ENCODE measurements at places on chromosomes 11 and 22.

DNA sequence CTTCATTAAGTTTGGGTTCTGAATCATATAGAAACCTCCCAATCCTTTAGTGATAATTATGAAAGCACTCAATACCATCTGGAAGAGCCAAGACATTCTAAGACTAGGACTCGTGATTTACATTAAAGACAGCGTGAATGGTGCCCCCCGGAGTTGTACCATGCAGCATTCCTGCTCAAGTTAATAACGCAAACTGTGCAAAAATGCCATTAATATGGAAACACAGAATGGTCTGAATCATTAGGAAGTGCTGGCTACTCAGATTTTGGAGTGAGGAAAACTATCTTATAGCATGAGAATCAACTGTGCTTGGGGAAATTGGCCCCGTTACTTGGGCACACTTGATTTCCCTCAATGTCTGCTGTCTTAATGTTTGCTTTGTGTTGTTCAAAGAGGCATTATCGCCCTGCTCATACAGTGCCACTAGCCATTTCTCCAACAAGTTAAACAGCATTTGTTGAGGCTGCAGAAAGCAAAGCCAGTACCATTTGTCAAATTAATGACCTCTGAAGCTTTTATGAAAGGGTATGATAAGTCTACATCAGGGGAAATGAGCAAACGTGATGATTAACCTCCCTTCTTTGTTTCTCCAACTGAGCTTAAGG lies 18.5 kb upstream of the TPH1 start:
- DNase-seq: no peak

- no peak for DNase-seq
Measured at GRCh38 chr11:103870821-103871309, 165.6 kb upstream of the DDI1 start.

- no peak for DNase-seq
Measured at GRCh38 chr11:35358391-35358790, 61.0 kb downstream of the SLC1A2 start.

GRCh38 chr11:75532200-75533048 lies 6.7 kb upstream of the GDPD5 start:
- DNase-seq: peak; percentile 84

- DNase-seq: peak; percentile 71
Measured at GRCh38 chr11:117888139-117888566, 11.7 kb upstream of the FXYD6 start.

DNA sequence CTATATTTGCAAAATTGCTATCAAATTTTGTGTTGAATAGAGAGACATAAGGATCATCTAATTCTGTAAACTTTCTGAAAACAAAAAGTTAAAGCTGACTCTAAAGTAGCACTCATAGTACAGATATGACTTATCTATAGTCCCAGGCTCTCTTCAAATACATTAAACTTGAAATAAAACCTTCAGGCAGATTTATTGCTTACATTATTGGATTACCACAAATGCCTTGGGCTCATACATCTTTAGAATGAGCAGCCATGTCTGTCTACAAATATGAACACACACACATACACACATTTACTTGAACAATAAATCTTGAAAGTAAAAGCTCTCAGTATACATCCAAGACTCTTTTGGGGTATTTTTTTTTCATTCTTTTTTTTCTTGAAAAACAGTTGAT lies 207.9 kb downstream of the LUZP2 start:
- DNase-seq: no peak

GRCh38 chr22:28759861-28760560 lies 12.5 kb upstream of the CCDC117 start:
- peak; percentile 46 for DNase-seq

DNA sequence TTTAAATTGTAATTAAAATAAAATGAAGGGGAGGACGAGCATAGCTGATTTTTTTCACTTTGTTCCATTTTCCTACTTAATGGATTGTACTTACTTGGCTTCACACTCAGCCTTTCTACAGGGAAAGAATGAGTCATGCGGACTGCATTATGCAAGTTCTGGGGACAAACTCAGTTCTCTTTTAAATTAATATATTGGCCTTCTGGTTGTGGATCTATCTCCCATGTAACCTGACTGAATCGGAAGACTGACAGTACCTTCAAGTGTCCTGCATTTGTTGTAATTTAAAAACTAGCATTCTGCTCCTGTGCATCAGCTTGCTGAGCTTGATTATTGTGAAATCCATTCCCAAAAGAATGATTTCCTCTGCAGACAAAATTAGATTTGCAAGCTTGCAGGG lies 12.2 kb downstream of the OR8D1 start:
- no peak for DNase-seq
